GM23248 (cell line): ENCODE measurements at places on chromosomes 7 and 10. TPM values are rescaled to one million over a fixed set of nuclear protein-coding genes. Genes with fewer than 3 reads are reported as not detected.

The HELLS gene
- 21.8 and 32.3 TPM in 2 replicates for total RNA-seq

The ASAH2 gene
- 3.5 TPM in 1 of 2 replicates, not detected in the other for total RNA-seq

The HGF gene
- 2.7 and 4.4 TPM in 2 replicates for total RNA-seq

DNA sequence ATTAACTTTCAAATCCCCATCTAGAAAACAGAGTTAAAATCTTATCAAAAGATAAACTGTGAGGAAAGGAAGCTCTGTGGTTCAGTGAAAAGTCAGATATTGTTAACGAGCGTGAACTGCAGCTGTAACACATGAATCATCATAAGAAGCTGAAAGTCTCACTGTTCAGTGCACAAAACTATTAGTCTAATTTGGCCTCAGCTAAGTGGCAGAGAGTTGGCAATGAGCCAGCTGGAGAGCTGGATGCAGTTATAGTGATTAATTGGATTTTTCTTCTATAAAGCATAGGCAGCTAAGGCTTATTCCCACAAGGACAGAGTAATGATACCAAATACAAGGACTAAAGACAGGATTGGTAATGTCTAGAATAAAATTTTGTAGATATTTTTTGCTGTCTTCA, 101.1 kb upstream of the ABCB5 start:
- no peaks in the 10 kb centered on the region for H3K36me3 ChIP-seq
- H3K4me1 ChIP-seq: no peaks in the 10 kb centered on the region
- DNase-seq: peak; percentile 25
- peaks cover 6% of the 10 kb centered on the region; the same call in 1 of the 2 replicates for H3K27me3 ChIP-seq
- H3K4me3 ChIP-seq: no peak overlapping the region

DNA sequence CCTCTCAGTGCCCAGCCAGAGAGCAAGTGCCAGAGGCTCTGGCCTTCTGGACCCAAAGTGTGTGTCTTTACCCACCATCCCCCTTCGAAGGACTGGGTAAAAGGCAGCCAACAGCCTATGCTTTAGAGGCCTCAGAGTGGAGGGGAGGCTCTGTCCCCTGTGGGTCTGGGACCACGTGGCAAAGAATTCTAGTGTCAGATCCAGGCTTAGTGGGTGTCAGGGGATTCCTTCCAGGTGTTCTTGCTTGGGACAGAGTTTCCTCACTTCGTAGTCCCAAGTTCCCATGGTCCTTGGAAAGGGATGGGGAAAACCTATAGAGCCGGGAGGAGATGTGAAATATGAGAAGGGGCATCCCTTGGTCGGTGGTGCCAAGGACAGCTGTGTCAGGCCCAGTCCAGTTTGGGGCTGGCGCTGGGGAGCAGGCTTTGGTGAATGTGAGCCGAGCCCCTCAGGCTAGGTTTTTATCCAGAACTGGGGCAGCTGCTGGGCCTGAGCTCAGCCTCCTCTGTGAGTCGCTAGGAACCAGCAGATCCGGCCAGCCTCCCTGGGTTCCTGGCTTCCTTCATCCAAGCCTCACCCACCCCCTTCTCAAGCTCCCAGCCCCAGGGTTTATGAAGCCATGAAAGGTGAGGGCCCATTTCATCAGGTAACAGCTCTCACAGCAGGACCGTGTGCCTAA, 71.2 kb downstream of the C10orf105 start:
- H3K27ac ChIP-seq: no peak overlapping the region
- H3K36me3 ChIP-seq: no peaks in the 10 kb centered on the region
- no peak overlapping the region for H3K4me3 ChIP-seq
- H3K27me3 ChIP-seq: peaks cover 30% of the 10 kb centered on the region; the same call in 1 of the 2 replicates
- no peaks in the 10 kb centered on the region for H3K4me1 ChIP-seq

The PRKG1 gene
- total RNA-seq: 21.8 TPM in 2 replicates

The NKX1-2 gene
- not detected in 2 replicates for total RNA-seq

DNA sequence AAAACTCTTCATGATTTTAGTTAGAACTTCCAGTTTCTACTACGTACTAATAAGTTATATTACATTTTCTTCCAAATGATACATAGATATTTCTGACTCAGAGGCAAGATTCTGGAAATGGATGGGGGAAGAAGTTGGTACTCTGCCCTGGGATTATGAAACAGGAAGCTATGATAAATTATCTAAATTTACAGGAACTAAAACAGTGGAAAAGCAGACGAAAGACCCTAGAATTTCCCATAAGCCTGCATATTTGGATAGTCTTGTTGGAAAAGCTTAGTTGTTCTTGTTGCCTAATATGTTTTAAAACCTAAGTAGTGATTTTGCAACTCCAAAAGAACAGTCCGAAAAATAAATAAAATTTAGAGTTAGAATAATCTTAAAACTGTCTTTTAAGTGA, 21.8 kb downstream of the CFAP69 start:
- peaks cover 42% of the 10 kb centered on the region for H3K4me1 ChIP-seq
- H3K27me3 ChIP-seq: no peaks in the 10 kb centered on the region
- peak overlapping the region; percentile 34 for H3K4me3 ChIP-seq
- H3K36me3 ChIP-seq: no peaks in the 10 kb centered on the region
- peak overlapping the region; percentile 71 for H3K27ac ChIP-seq

DNA sequence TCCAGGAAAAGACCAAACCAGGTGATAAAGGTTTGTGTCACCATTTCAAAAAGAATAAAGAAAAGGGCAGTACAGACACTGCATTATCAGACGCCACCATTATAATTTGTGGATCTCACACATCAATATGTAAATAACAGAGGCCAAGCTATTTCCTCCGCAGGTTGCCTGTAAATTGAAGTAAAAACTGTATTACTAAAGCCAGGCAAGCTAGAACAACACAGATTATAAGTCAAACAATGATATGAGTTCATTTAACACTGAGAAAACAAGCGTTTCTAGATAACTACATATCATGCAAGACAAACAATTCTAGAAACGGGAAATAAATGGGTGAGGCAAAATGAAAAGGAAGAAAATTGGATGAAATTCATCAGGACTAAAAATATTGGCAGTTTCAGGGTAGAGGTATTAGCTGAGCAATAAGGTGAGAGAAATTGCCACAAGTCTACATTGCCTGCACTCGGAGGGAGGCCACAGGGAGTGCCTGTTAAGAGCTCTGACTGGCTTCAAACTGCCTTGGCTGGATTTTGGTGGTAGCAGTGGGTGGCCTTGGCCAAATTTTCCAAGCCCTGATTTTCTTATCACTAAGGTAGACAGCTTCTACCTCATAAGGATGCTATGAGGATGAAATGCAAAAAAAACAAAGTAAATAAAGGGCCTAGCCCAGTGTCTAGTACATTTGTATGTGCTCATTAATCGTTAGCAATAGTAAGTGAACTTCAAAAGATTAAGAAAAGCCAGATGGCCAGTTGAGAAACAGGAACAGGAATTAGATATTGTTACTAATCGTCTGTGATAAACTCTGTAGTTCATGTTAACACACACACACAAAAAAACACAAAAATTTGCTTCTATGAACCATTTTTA, 240.0 kb upstream of the NFE2L3 start:
- H3K27ac ChIP-seq: no peak overlapping the region
- no peaks in the 10 kb centered on the region for H3K4me1 ChIP-seq
- H3K27me3 ChIP-seq: no peaks in the 10 kb centered on the region; the same call in 1 of the 2 replicates
- H3K4me3 ChIP-seq: no peak overlapping the region
- no peak for DNase-seq

The HTR5A gene
- total RNA-seq: not detected in 2 replicates

The PRPS1L1 gene
- total RNA-seq: not detected in 2 replicates
